ENCODE measurements at places on chromosomes 5 and 9.

DNA sequence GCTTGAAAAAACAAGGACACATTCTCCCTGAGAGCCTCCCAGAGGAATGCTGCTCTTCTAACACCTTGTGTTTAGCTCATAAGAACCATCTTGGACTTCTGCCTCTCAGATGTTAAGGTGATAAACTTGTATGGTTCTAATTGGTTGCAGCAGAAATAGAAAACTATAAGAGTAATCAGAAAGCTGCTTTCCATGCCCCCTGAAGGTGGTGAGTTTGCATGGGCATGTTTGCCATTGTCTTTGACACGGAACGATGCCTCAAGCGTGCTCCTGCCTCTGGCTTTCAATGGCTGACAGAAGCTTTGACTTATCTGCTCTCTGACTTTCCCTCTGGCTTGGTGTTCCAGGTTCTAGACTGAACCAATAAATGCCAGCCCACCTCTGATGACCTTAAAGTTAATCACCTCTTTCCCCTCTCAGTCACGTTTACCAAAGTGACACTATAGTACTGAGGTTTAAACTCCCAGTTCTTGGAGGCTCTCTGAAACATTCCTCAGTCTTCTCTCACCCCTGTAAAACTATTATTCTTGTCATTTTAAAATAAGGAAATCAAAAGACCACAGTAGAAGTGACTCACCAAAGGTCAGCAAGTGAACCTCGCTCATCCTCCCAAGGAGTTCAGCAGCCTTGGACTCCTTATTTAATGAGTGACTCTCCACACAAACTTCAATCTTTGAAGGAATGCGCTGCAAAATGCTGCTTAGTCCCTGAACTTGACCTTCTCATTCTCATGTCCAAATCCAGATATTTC is 103.6 kb downstream of the PIK3R1 start:
- DNase-seq, result no peak

DNA sequence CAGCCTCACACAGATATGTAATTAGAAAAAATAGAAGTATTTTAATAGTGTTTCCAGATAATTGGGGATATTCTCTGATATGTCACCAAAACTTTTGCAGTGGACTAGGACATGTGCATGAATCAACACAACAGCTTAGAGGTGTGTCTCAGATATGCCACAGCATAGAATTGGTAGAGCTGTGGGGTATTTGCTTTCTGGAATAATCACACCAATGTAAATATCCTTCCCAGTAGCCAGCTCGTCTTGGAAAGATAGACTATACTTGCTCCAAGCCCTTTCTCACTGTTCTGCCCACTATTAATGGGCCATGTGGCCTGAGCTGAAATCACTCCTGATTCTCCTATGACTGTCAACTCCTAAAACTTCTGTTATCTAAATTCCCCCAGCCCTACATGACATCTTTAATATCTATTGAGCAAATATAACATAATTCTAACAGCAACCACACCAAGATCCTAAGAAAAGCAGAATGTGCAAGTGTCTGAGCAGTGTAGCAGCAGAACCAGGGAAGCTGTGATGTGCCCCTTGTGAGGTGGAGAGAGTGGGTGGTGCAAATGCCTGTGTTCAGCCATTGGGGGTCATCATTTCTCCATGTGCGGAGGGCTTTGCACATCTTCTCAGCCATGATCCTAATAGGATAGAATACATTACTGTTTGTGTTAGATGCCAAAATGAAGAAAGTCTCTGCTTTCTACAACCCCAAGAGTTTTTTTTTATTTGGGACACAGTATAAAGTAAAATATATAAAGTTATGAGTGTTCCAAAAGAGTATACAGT is 65.0 kb downstream of the MELK start:
- no peak for DNase-seq

DNA sequence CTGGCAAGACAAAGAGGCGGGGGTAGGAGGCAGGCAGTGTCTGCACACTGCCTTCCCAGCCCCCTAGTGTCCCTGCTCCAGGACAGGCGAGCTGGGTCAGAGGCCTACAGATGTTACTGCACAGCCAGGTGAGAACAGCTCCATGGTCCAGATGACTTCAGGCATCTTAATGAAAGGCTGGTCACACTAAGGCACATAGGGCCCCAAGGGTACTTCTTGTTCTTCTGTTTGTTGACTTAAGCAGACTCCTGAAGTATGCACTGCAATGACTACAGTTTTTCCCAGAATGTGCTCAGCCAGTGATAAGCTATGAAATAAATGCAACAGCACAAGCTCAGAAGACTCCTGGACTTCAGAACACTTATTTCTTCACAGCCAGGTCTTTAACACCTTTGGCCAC is 27.4 kb downstream of the ATPSCKMT start:
- no peak for DNase-seq

DNA sequence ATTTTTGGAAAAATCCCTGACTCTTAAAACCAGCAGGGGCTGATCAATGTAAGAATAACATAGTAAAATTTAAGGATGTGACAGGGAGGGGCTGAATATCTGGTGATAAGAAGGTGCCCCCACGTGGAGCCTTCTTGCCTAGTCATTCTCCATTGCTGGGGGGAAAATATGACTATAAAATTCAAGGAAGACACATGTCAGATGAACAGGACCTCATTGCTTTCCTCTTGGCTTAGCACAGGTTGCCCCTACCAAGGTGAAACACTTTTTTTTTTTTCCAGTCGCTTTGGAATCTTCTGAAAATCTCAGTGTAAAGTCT is 310.9 kb downstream of the EFNA5 start:
- no peak for DNase-seq

- DNase-seq, result no peak
Observed at GRCh38 chr5:160539431-160539830, 117.8 kb downstream of the PTTG1 start.

GRCh38 chr5:93621327-93621798 is 38.3 kb downstream of the NR2F1 start:
- peak; percentile 86 for DNase-seq

- DNase-seq, result no peak
Observed at GRCh38 chr5:172670005-172670402, 28.9 kb downstream of the NEURL1B start.

GRCh38 chr5:83913593-83913992 is 192.9 kb upstream of the HAPLN1 start:
- DNase-seq, result no peak

DNA sequence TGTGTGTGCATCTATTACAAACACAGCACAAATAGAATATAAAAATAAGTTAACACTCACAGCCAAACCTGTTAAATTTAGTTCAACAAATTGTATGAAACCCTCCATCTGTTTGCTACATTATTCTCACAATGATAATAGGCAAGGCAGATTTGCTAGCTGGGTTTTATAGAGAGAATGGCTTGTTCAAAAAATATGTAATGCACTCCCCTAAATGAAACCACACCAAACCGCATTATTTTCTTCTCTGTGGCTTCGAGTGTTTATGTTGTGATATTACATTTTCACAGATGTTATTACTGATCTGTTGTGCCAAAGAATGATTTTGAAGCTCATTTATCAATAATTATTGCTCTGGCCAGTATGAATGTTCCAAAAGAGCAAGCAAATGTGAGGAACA is 92.9 kb downstream of the SPATA31D1 start:
- DNase-seq, result no peak
